Naive thymus-derived CD4-positive, alpha-beta T cell (primary cell): ENCODE measurements at places on chromosomes 11 and 22. TPM values are rescaled to one million over a fixed set of nuclear protein-coding genes. Genes with fewer than 3 reads are reported as not detected.

Gene BTBD18
- total RNA-seq, result not detected

Gene CD3D
- 542 and 597 TPM in 2 replicates for total RNA-seq

Gene ZBTB16
- total RNA-seq, result 7.2 and 9.5 TPM in 2 replicates

DNA sequence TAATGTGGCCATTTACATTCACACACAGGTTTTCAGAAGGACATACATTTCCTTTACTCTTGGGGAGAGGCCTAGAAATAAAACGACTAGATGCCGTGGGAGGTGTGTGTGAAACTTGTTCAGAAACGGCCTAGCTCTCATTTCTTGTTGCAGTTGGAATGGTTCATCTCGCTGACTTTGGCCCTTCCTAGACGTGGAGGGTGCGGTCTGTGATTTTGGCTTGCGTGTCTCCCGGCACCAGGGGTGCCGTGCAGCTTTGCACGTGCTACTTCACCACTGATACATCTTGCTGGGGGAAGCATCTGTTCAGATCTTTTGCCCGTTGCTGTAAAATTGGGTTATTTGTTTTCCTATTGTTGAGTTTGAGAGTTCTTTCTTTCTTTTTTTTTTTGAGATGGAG is 3.1 kb upstream of the PRR33 start:
- peaks cover 12% of the 10 kb centered on the region for H3K4me1 ChIP-seq
- H3K27ac ChIP-seq, result no peak overlapping the region
- H3K27me3 ChIP-seq, result no peaks in the 10 kb centered on the region
- H3K4me3 ChIP-seq, result no peak overlapping the region
- no peak for DNase-seq

- H3K4me1 ChIP-seq, result no peaks in the 10 kb centered on the region
- no peaks in the 10 kb centered on the region for H3K36me3 ChIP-seq
- H3K27me3 ChIP-seq, result no peaks in the 10 kb centered on the region
- DNase-seq, result no peak
- no peak overlapping the region for H3K27ac ChIP-seq
These were observed 7.8 kb upstream of the CELSR1 start for GRCh38 chr22:46545086-46545792.

DNA sequence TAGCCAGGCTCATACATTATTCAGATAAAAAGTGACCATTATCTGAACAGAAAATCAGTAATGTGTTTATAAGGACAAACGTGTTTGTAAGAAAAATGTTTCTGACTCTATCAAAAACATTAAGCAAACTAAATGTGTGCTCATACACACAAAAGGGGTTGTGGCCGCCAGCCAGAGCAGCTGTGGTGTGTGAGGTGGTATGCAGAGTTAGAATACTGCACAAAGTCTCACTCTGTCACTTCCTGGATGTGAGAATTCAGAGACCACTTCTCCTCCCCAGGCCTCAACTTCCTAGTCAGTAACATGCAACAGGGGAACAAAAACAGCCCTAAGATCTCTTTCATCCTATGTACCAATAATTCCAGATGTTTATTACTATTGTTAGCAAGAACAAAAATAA is 9.4 kb downstream of the OR5B21 start:
- no peaks in the 10 kb centered on the region for H3K36me3 ChIP-seq
- H3K4me3 ChIP-seq, result no peak overlapping the region
- H3K4me1 ChIP-seq, result peaks cover 16% of the 10 kb centered on the region
- peak overlapping the region; percentile 14 for H3K27ac ChIP-seq
- no peak for DNase-seq

DNA sequence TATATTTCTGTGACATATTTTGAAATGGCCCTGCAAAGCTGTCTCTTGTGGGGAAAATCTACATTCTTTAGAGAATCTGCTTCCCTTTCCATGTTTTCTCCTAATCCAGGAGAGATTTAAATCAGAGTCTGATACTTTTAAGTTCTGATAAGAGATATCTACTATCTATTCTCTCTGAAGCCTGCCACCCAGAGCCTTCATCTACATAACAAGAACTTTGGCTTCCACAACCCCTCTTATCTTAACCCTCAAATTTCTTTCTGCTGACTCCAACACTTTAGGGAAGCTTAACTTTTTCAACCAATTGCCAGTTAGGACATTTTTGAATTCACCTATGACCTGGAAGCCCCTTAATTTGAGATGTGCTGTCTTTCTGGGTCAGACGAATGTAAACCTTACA is 965.2 kb downstream of the TBC1D22A start:
- H3K27ac ChIP-seq, result no peak overlapping the region
- H3K4me1 ChIP-seq, result no peaks in the 10 kb centered on the region
- H3K4me3 ChIP-seq, result no peak overlapping the region
- no peaks in the 10 kb centered on the region for H3K36me3 ChIP-seq

DNA sequence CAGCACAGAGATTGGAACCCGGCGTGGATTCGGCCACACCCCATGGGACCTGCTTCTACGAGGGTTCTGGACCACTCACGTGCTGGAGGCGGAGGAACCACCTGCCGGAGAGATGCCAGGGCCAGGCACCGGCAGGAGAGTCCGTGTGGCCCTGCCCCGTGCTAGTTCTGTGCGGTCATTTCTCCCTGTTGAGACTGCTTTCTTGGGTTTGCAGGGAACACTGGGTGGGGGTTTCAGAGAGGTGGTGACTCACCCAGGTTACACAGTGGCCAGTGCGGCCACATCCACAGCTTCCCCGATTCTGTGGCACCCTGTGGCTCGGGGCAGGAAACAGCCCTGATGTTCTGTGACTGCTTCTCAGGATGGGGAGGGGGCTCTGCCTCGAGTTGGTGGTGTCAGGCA is 3.6 kb upstream of the PHLDA2 start:
- peaks cover 4% of the 10 kb centered on the region for H3K27me3 ChIP-seq
- H3K4me3 ChIP-seq, result no peak overlapping the region
- no peak for DNase-seq
- no peak overlapping the region for H3K27ac ChIP-seq
- peaks cover 13% of the 10 kb centered on the region for H3K4me1 ChIP-seq

- no peaks in the 10 kb centered on the region for H3K4me1 ChIP-seq
- no peaks in the 10 kb centered on the region for H3K36me3 ChIP-seq
- no peak overlapping the region for H3K27ac ChIP-seq
- no peak for DNase-seq
These were observed 58.3 kb upstream of the SORL1 start for GRCh38 chr11:121393855-121394254.

DNA sequence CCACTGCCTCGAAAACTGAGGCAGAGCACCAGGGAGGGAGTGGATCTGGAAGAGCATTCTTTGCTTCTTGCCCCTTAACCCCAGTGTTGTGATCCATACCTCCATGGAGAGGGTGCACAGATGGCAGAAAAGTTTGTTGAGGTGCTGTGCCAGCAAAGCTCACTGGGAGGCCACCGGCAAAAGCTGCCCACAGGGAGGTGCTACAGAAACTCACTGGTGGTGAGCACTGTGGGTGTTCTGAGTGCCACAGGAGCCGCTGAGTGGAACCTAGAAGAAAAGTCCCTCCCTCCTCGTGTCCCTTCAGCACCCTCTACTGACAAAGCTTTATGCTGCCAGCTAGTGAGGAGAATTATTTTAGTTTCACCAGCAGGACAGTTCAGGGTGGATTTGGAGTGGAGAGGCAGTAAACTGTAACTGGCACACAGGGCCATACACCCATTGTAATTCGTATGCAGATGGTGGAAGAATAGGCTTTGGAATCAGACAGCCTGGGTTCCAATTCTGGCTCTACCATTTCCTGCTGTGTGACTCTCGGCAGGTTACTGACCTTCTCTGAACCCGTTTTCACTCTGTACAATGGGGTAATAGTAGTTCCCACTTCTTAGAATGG is 84.6 kb downstream of the SWAP70 start:
- no peaks in the 10 kb centered on the region for H3K4me1 ChIP-seq
- H3K27me3 ChIP-seq, result no peaks in the 10 kb centered on the region
- H3K27ac ChIP-seq, result no peak overlapping the region
- H3K36me3 ChIP-seq, result no peaks in the 10 kb centered on the region

- no peak overlapping the region for H3K27ac ChIP-seq
- no peaks in the 10 kb centered on the region for H3K27me3 ChIP-seq
- H3K4me3 ChIP-seq, result no peak overlapping the region
- no peaks in the 10 kb centered on the region for H3K4me1 ChIP-seq
These were observed 48.4 kb upstream of the MUC15 start for GRCh38 chr11:26620282-26621045.

- no peak overlapping the region for H3K4me3 ChIP-seq
- H3K36me3 ChIP-seq, result no peaks in the 10 kb centered on the region
- H3K27ac ChIP-seq, result no peak overlapping the region
- no peaks in the 10 kb centered on the region for H3K4me1 ChIP-seq
- H3K27me3 ChIP-seq, result no peaks in the 10 kb centered on the region
- no peak for DNase-seq
These were observed 264.1 kb downstream of the MN1 start for GRCh38 chr22:27537501-27537900.

DNA sequence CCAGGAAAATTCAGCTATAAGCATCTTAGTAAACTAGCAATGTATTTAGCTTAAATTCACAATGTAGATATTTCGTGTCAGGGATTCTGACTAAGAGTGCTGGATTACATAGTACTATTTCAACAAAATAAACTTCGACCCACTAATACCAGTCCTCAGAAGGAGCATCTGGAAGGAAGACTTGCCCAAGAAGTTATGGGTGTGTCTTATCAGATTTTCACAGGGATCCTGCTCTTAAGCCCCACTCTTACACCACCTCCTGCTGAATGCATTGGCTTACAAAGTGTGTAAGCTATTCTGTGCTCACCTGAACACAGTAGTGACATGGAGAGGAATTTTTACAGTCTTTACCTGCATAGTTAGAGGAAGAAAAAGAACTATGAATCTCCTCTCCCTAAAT is 35.4 kb upstream of the ANO5 start:
- no peaks in the 10 kb centered on the region for H3K36me3 ChIP-seq
- no peak overlapping the region for H3K27ac ChIP-seq
- H3K4me1 ChIP-seq, result no peaks in the 10 kb centered on the region
- DNase-seq, result no peak

- peaks cover 4% of the 10 kb centered on the region for H3K36me3 ChIP-seq
- no peaks in the 10 kb centered on the region for H3K27me3 ChIP-seq
- peak overlapping the region; percentile 97 for H3K27ac ChIP-seq
- DNase-seq, result no peak
These were observed 1.5 kb downstream of the TCF20 start for GRCh38 chr22:42268852-42269410.

DNA sequence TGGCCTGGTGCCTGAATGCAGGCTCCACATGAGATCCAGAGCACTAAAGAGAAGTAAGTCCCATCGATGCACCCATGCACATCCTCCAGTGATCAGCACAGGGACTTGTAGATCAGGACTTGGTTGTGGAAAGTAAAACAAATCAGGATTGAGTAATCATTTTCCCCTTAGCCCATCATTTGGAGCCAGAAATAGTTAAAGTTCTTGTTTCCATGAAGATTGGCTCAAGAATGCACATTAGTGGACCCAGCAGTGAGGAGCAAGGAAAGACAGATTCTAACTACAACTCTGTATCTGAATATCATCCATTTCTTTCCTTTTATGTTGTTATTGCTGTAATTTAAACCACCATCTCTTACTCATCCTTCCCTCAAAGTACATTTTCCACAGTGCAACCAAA is 19.1 kb downstream of the CCDC83 start:
- H3K27ac ChIP-seq, result no peak overlapping the region
- no peaks in the 10 kb centered on the region for H3K36me3 ChIP-seq
- DNase-seq, result no peak
- no peak overlapping the region for H3K4me3 ChIP-seq

DNA sequence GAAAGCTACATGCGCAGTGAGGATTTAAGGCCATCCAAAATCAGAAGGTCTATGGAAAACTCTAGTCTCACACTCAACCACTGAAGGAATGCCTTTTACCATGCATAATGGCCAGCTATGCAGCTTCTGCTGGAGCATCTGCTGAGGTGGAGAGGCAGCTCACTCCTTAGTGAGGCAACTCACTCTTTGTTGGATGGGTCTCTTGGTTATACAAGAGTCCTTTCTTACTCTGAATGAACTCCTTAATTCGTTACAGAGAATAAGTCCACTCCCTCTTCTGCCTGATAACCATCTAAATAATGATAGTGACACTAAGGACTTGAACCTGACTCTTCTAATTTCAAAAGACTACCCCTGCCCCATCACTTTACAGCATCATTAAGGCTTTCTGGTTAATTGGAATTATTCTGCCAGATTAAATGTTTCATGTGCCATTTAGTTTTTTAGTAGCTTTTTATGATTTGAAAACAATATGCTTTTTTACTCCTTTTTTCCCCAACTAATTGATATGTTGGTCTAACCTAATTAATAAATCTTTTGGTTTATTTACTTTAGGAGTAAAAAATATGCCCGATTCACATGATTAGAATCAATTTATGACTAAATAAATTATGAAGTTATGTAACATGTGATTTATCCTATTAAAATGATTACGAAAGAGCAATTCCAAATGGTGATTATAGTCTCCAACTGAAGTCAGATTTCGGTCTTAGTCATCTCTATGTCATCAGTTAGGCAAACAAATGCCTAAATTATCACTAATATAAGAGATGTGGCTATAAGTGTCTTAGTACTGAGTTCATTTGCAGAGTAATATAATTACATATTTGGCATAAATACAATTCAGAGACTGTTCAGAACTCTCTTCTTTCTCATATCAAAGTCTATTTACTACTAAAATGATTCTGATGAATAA is 286.7 kb upstream of the CCDC90B start:
- H3K4me3 ChIP-seq, result no peak overlapping the region
- no peaks in the 10 kb centered on the region for H3K27me3 ChIP-seq
- no peak overlapping the region for H3K27ac ChIP-seq
- no peak for DNase-seq
- H3K36me3 ChIP-seq, result no peaks in the 10 kb centered on the region
- H3K4me1 ChIP-seq, result no peaks in the 10 kb centered on the region

DNA sequence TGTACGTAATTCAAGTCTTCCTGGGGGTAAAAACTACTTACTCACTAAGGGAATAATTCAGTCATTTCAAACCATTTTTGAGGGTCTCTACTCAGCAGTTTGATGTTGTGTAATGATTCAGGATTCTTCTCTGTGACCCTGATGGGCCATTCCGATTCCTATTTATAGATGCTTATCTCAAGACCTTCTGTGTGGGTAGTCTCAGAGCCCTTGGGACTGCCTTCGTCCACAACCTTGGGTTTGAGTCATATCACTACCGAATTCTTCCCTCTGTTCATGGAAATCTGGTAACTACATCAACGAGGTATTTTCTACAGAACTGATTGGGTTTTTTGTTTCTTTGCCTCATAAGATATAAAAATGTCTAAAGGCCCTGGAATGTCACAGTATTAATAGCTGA is 14.3 kb upstream of the CBX6 start:
- peaks cover 12% of the 10 kb centered on the region for H3K4me1 ChIP-seq
- H3K4me3 ChIP-seq, result no peak overlapping the region
- no peak for DNase-seq
- H3K27me3 ChIP-seq, result no peaks in the 10 kb centered on the region
- H3K36me3 ChIP-seq, result no peaks in the 10 kb centered on the region

DNA sequence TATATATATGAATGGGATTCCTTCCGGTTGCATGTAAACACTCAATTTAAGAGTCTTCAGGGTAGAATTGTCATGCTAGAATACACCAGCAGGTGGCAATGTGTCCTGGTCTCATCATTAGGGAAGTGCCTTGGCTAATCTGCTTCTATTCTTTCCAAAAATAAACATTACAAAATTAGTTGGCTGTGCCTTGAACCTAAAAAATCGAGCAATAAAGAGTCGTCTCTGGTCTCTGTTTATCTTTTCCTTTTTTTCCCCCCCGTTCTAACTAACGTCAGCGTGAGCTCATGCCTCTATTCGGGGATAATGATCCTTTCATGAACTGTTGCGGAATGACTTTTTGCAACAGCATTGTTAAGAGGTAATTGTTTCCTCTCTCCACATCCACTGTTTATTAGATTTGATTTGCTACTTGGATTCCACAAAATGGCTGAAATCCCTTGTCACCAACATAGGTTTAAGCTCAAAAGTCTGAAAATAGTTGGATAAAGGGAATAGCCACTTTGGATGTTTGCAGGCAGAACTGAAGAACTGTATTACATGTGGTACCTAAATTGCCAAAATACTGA is 1.2 kb upstream of the ARHGEF12 start:
- H3K27ac ChIP-seq, result no peak overlapping the region
- H3K27me3 ChIP-seq, result peaks cover 23% of the 10 kb centered on the region
- H3K4me3 ChIP-seq, result peak overlapping the region; percentile 65
- peak; percentile 52 for DNase-seq
- peaks cover 22% of the 10 kb centered on the region for H3K4me1 ChIP-seq
- H3K36me3 ChIP-seq, result no peaks in the 10 kb centered on the region
